ENCODE measurements at places on chromosomes 1 and 21. TPM values are rescaled to one million over a fixed set of nuclear protein-coding genes. Genes with fewer than 3 reads are reported as not detected.

DNA sequence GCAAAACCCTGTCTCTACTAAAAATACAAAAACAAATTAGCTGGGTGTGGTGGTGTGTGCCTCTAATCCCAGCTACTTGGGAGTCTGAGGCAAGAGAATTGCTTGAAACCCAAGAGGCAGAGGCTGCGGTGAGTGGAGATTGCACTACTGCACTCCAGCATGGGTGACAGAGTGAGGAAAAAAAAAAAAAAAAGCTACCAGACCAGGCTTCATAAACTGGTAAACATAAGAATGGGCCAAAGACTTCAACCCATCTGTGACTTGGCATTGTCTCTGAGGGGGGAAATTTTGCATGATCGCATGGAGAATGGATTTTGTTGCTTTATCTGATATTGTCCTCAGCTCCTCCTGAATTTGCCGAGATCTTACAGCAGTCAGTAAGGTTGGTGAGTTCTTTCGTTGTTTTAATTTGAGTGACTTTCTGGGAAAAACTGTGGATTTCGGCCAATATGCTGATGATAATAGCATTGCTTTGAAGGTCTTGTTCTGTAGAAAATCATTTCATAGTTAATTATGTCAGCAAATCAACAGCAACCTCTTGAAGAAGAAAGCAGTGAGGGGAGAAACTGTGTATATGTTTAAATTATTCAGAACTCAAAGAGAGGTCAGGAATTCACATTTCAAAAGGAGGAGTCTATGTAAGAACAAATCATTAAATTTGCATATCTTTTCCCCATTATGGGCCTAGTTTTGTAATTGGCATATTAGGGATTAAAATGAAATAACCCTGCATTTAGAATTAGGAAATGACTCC lies 13.1 kb downstream of the FGGY start:
- DNase-seq: no peak

DNA sequence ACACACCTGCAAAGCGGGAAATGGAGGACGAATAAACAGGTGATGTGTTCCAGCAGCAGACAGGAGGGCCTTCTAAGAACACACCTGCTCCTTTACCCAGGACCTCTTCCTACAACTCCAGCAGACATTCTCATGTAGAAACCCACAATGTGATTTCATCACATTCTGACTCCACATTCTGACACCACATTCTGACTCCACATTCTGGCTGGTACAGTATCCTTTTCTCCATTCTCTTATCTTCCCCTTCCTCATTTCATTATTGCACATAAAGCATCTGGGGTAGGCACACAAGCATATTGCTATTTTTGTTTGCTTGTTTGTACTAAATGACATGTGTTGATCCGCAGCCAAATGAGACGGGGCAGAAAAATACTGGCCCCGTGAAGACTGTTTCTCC lies 3.6 kb upstream of the ZNF124 start:
- no peak for DNase-seq

DNA sequence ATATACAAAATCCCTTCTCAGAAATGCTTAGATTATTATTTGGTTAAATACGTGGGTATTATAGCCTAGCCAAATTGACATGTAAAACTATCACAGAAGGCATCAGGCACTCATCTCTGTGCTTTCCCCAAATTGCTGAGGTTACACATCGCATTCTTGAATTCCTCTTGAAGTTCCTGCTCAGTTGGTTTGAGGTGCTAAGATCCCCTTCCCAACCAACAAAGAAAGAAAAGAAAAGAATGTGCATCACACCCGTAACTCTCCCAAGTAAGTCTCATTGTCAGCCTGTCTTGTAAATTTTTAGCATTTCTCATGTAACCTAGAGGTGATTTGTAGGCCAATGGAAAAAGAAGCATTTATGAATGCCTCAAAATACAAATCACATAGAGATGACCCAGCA lies 539.2 kb upstream of the PRMT6 start:
- no peak for DNase-seq

GRCh38 chr1:237269938-237270337 lies 228.0 kb downstream of the RYR2 start:
- DNase-seq: no peak

DNA sequence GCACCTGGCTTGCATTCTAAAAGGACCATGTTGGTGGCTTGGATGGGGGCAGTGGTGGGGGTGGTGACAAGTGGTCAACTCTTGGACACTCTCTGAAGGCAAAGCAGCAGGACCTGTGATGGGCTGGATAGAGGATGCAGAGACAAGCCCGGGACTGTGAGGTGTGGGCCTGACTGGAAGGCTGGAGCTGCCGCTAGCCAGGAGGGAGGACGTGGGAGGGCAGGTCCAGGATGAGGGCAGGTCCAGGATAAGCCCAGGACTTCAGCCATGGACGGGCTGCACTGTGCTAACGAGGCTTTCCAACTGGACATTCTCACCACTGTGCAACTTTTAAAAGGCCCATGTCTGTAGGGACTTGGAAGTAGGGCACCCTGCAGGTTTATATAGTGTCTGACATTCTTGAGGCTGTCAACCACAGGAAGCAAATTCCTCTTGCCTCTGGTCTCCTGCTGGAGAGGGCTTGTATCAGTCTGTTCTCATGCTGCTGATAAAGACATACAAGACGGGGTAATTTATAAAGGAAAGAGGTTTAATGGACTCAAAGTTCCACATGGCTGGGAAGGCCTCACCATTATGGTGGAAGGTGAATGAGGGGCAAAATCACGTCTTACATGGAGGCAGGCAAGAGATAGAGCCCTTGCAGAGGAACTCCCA lies 8.3 kb upstream of the C1orf167 start:
- no peak for DNase-seq

- no peak for DNase-seq
Measured at GRCh38 chr1:44803312-44804095, 3.3 kb downstream of the PLK3 start.

DNA sequence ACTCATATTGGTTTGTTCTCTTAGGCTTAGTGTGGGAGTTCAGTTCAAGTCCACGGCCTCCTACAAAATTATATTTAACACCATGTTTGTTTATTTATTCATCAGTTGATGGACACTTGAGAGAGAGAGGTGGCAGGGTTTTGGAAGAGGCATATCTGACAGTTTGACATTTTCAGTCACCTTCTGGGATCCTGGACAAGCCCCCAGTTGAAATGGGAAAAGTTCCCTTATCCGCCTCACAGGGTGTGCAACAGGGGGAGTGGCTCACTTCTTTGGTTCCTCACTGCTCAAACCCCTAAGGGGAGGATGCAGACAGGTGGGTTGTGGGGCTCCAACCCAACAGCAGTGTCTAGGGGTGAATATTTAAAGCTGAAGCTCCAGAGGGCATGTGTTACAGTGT lies 52.3 kb upstream of the TNFSF18 start:
- no peak for DNase-seq

DNA sequence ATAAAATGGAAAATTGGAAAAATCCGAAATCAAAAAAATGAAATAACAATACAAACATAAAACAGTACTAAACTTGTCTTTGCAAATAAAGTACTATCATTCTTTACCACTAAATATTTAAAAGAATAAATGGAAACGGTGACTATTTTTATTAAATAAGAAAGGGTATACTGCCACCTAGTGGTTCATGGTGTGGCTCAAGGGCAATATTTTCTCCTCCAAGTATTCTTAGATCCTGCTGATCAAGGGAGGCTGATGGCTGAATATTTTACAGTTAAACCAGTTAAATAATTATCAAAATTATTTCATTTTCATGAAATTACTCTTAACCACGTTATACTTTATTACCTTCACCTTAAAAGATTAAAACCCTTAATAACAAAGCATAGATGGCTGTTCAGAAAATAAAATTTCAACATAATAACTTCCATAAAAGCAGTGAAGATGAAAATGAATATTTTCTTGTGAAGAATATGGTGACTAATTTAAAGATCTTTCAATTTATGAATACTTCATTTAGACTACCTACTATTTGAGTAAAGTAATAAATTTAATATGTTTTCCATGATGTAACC lies 1793.9 kb downstream of the NCAM2 start:
- no peak for DNase-seq

DNA sequence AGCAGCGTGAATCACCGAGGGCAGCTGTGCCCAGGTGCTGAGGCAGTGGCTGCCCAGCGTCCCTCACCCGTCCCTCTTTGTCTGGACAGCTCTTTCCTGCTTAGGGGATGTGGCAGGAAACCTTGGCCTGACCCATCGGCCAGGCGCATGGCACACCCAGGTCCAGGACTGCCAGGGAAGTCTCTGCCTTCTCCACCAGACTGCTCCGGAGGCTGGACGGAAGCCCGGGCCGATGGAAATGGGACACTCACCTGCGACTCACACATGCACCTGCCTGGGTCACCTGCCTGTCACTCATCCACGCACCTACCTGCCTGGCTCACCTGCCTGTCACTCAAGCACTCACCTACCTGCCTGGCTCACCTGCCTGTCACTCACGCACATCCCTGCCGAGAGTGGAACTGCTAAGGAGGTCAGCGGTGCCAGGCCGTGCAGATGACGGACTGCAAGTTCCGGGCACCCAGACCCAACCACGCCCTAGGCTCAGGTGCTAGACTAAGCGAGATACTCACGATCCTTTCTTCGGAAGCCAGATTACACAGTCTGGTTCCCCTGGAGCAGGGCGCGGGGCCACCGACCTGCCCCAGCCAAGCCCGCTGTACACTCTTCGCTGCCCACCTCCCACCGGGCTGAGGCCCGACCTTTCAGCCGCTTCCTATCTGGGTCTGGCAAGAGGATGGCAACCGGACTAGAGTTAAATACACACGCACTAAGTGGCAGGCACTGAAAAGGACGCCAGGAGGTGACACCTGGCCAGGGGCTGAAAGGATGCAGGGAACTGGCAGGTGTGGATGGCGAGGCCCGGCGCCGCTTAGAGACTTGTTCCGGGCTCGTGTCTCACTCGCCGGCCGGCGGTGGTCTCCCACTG lies 1.1 kb downstream of the UBE2J2 start:
- DNase-seq: no peak

GRCh38 chr1:27951396-27951795 lies 8.4 kb upstream of the XKR8 start:
- DNase-seq: no peak

DNA sequence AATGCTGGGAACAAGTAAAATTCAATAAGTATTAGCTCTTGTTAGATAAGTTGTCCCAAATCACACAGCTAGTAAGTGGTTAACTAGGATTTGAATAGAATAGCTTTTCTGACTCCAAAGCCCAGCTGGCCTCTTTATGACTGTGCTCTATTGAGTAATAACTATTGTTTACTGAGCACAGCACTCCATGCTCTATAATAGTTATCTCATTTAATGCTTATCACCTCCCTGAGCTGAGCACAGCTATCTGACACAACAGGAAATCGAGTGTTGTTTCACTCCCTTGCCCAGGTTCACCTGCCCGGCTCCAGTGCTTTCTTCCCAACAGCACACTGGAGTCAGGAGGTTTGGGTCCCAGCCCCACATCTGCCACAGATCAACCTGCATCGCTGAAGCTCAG lies 38.8 kb upstream of the STMN1 start:
- DNase-seq: no peak

GRCh38 chr1:159015440-159015909 lies 5.8 kb downstream of the IFI16 start:
- DNase-seq: peak; percentile 88

GRCh38 chr1:45913183-45913683 lies 109.8 kb downstream of the MAST2 start:
- no peak for DNase-seq

DNA sequence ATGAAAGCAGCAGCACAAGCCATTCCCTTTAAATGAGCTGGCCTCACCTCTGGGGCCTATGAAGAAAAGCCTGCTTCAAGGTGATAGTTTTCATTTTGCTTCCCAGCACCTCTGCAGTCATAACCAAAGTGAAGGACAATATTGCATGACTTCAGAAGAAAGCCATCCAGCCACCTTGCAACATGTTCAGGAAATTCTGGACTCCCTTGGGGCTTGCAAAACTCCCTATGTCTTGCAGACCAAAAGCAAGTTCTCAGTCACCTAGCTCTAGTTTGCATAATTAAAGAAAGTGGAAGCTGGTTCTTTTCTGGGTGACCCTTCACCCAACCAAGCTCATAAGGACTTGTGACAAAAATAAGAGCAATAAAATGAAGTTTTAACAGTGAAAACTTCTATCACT lies 87.6 kb downstream of the GFI1 start:
- DNase-seq: no peak

- DNase-seq: no peak
Measured at GRCh38 chr1:113074237-113074636, 1.2 kb downstream of the LRIG2 start.

GRCh38 chr1:168626326-168626725 lies 49.9 kb downstream of the XCL1 start:
- DNase-seq: no peak

- DNase-seq: no peak
Measured at GRCh38 chr1:104830534-104830933, 1080.8 kb downstream of the AMY1C start.

DNA sequence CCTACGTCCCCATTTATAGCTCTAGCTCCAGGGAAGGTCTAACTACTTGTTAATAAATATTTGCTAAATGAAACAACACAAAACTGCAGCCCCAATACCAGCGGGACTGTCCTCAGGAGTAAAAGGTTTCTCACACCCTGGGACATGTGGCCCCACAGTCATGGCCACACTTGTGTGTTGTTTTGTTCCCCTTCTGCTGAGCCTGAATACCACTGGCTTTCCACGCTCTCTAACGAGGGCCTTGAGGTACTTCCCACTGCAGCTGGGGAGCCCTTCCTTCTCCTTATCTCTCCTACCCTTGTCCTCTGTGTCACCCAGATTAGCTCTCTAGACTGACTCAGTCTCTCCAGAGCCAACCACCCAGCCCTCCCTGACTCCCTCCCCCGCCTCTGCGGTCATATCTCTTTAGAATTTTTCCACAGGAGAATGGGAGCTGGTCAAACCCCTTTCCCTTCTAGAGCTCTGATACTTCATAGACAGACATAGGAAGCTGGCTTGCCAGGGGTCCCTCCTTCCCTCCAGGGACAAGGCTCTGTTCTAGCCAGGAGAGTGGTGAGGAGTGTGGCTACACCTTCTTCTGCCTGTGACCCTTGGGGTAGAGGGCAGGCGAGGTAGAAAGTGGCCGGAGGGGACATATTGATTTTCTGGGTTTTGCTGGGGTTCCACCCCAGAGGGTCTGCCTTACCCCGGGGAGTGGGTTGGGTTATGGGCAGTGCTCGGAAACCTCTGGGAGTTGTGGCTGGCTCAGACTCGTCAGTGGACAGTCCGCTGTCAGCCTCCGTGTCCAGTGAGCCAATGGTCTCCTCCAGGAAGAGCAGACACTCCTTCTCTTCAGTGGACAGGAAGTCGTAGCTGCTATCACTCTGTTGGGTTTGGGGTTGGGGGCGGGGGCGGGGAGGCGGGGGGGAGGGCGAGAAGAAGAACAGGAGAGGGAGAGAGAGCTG lies 8.1 kb downstream of the C1orf116 start:
- DNase-seq: no peak

GRCh38 chr21:29238967-29239290 lies 59.8 kb upstream of the BACH1 start:
- DNase-seq: no peak

- DNase-seq: no peak
Measured at GRCh38 chr1:55669293-55669692, 454.1 kb upstream of the USP24 start.

Gene ZMYM4
- total RNA-seq: 21.8 TPM

Gene PEX14
- total RNA-seq: 24.4 TPM

Gene PDZK1
- 0.12 TPM for total RNA-seq

Gene SLC25A34
- total RNA-seq: 0.88 TPM

Gene F13B
- not detected for total RNA-seq

Gene ATP6V1G3
- not detected for total RNA-seq

Gene RCC2
- 133 TPM for total RNA-seq

Gene C1orf94
- total RNA-seq: not detected

Gene TIE1
- total RNA-seq: 1.9 TPM

Gene FAM151A
- not detected for total RNA-seq

Gene CFAP410
- 15.3 TPM for total RNA-seq

Gene ZSCAN20
- total RNA-seq: 4.0 TPM
